ENCODE measurements at places on chromosomes 1 and 21.
A peak's percentile ranks its signal among the peaks of the same experiment; 100 is the strongest.

- no peak for DNase-seq
These were observed 78.5 kb downstream of the SLC35F3 start for GRCh38 chr1:233982827-233983518.

DNA sequence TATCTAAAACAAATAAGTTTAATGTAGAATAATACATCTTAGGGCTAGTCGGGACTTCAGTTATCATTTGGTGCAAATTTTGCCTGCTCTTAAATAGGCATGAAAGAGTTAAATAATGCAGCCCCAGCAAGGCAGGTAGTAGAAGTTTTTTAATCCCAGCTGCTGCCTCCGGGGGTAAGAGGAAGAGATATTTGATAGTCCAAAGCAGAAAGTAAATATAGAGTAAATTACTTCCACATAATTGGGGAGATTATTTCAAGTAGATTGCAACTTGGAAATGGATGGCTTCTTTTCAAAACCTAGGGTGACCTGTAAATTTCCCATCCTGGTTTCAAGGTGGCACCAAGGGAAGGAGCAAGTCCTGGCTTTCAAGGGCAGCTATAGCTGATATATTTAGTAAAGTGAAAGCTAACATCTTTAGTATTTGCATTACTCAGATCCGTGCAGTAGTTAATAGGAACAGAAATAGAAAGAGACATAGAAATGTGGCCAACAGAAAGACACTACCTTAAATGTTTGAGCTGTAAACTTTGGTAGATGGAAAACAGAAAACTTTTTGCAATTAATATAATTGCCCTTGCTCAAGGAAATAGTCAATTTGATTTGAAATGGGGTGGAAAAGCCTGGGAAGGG, 109.1 kb downstream of the LMO4 start:
- DNase-seq, result no peak

DNA sequence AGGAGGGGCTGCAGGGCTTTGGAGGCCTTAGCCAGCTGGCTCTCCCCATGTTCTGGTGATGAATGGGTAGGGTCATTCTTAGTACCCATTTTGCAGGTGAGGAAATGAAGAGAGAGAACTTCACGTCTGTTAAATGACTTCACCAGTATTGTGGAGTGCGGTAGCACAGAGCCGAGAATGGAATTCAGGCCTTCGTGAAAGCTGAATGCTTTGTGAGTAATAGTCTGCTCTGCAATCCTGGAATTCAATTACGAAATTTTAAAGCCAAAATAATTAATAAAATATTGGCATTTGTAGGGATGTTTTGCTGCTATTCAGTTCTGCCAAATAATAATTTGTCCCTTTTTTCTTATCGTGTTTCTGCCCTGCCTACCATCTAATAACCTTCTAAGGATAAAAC, 197.7 kb downstream of the GREM2 start:
- no peak for DNase-seq

DNA sequence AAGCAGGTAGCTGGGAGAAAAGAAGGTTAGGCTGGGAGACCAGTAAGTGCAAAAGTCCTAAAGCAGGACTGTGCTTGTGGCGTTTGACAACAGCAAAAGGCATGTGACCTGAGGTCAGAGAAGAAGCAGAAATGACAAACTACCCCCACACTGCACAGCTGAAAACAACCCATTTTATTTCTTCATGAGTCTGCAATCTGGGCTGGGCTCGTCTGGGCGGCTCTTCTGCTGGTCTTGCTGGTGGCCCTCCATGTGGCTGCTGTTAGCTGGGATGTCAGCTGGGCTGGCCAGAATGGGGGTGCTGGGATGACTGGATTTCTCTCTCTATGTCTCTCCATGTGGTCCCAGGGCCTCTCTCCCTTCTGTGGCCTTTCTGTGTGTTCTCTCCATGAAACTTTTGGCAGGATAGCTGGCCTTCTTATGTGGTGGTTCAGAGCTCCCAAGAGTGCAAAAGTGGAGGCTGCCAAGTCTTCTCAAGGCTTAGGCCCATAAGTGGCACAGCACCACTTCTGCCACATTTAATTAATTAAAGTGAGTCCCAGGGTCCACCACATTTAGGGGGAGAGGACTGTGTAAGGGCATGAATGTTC, 128.6 kb downstream of the RIPK4 start:
- DNase-seq, result peak; percentile 46

DNA sequence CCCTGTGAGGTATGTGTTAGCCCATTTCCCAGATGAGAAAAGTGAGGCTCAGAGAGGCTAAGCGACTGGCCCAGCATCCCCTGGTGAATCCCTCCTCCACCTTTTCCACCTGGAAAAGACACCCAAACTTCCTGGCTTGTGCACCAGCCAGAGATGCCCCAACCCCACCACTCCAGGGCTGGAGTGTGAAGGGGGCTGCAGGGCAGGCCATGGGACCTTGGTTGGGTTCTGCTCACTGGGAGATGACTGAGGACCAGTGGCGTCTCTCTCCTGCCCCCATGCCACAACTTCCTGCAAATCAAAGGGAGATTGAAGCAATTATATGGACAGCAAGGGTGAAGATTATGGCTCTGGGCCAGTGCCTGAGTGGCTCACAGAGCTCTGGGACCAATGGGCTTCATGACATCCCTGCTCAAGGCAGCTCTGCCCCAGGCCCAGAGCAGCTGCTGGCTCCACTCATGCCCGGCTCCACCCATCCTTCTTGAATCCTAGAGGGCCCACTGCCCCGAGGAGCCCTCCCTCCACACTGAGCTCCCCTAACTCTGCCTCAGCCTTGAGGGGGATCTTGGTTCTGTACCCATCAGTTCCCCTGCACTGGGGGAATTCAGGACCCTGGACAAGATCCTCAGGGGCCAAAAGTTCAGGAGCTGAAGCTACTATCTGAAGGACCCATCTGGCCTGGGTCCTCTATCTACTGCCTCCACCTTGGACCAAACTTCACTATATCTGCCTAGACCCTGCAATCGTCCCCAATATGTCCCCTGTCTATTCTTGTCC, 416.9 kb downstream of the PTPRU start:
- no peak for DNase-seq

GRCh38 chr21:39144191-39144590, 39.1 kb downstream of the PSMG1 start:
- no peak for DNase-seq
